ENCODE measurements at places on chromosomes 5 and 9. TPM values are rescaled to one million over a fixed set of nuclear protein-coding genes. Genes with fewer than 3 reads are reported as not detected.

Gene PCDHGA7
- total RNA-seq: 2.0 TPM

Gene SPINK13
- not detected for total RNA-seq

Gene ZFP2
- 0.22 TPM for total RNA-seq

Gene MARVELD2
- total RNA-seq: 4.9 TPM

Gene GHR
- 1.7 TPM for total RNA-seq

Gene LHX2
- total RNA-seq: not detected

Gene NIPAL4
- total RNA-seq: not detected

Gene CARD6
- total RNA-seq: 44.7 TPM

Gene TENT4A
- 27.5 TPM for total RNA-seq

Gene FBXO10
- 9.5 TPM for total RNA-seq

Gene PCDHGB2
- 1.3 TPM for total RNA-seq

Gene RNF180
- 10.6 TPM for total RNA-seq

Gene MAP1B
- 318 TPM for total RNA-seq

Gene EPB41L4A
- 26.1 TPM for total RNA-seq

Gene ANKS6
- total RNA-seq: 20.6 TPM

Gene C5orf52
- not detected for total RNA-seq

Gene MYMK
- total RNA-seq: not detected

Gene PPP3R2
- total RNA-seq: not detected

Gene WDR36
- total RNA-seq: 114 TPM

Gene WNT8A
- not detected for total RNA-seq

Gene PTGR1
- total RNA-seq: 146 TPM

Gene OR1J2
- not detected for total RNA-seq

Gene PCA3
- 2.2 TPM for total RNA-seq

Gene ANKRD31
- total RNA-seq: 0.07 TPM

Gene FAM78A
- 4.7 TPM for total RNA-seq

Gene IRF1
- 14.5 TPM for total RNA-seq

Gene PHF24
- not detected for total RNA-seq

Gene FKBP15
- total RNA-seq: 31.8 TPM

Gene PAEP
- total RNA-seq: not detected

Gene CORO2A
- total RNA-seq: 0.40 TPM

Gene TSSK1B
- total RNA-seq: not detected

Gene C9orf50
- total RNA-seq: not detected

Gene CPLANE1
- total RNA-seq: 30.8 TPM

Gene IFNA2
- total RNA-seq: not detected

Gene CNTNAP3B
- total RNA-seq: 149 TPM

Gene HSPB3
- total RNA-seq: not detected

Gene GPX3
- 15.5 TPM for total RNA-seq

Gene OLFML2A
- not detected for total RNA-seq

Gene EQTN
- not detected for total RNA-seq

Gene NR2F1
- total RNA-seq: 39.2 TPM

Measured in thoracic aorta endothelial cell (primary cell).